Activated T-helper 17 cell treated with anti-CD3 and anti-CD28 coated beads, Interleukin-2, amount 50 U/mL, for 72 hours (primary cell): ENCODE measurements at places on chromosomes 1 and 21. TPM values are rescaled to one million over a fixed set of nuclear protein-coding genes. Genes with fewer than 3 reads are reported as not detected.
A peak's percentile ranks its signal among the peaks of the same experiment; 100 is the strongest.

- ATAC-seq: no peak
These were observed 253.2 kb downstream of the PTPRC start for GRCh38 chr1:198892065-198892464.

- peak; percentile 80 for ATAC-seq
These were observed 294.1 kb upstream of the RUNX1 start for GRCh38 chr21:35343046-35343819.

DNA sequence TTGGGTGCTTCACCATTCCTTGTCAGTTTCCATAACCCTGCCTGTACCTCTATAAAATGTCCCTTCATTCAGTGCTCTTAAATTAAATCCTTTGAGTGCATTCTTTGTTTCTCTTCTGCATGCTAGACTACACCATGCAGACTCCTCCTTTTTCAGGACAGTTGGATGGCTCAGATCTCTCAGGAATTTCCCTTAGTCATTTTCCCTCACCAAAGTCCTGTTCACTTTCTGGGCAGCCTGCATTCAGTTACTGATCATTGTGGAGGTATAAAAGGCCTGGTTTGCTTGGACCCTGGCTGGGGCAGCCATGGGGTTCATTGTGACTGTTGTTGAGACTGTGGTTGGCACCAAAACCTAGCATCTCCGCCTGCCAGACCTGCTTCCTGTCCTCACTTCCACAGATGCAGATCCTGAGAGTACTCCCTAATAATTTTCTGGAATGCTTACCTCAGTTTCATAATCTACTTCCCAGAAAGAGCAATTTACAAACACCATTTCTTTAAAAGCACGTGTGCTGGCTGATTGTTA, 88.4 kb downstream of the PDE4B start:
- ATAC-seq: no peak

DNA sequence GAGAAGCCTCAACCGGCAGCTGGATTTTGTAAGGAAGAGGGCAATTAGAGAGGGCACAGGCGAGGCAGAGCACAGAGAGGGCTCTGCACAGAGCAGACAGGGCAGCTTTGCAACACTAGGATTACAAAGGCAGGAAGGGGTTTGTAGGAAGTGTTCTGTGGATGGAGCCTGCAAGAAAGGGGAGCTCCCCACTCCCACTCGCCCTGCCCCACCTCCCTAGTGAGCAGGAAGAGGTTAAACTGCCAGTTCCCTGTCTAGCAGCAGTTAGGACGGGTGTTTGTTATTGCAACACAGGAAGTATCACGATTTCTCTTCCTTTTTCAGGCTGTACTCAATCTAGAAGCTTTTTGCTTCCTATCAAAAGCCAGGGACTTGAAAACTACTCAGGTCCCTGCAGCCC, 63.3 kb upstream of the LRRC8D start:
- ATAC-seq: peak; percentile 88

GRCh38 chr1:180486092-180486491, 16.3 kb downstream of the ACBD6 start:
- ATAC-seq: no peak

- ATAC-seq: no peak
These were observed 312.8 kb downstream of the CAMTA1 start for GRCh38 chr1:7097938-7098592.

DNA sequence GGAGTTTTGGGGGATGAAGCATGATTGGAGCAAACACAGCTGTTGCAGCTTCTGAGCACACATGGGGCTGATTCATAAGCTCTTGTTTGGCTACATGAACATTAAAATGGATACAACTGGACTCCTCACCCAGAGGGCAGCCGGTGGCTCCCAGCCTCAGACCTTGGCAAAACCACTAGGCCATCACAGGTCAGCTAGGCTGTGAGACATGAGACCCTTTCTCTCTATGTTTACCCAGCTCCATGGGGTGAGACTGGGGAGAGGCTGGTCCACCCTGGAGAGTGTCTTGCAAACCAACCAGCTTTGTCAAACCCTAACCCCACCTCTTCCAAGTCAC, 388.7 kb downstream of the PTPRU start:
- no peak for ATAC-seq

DNA sequence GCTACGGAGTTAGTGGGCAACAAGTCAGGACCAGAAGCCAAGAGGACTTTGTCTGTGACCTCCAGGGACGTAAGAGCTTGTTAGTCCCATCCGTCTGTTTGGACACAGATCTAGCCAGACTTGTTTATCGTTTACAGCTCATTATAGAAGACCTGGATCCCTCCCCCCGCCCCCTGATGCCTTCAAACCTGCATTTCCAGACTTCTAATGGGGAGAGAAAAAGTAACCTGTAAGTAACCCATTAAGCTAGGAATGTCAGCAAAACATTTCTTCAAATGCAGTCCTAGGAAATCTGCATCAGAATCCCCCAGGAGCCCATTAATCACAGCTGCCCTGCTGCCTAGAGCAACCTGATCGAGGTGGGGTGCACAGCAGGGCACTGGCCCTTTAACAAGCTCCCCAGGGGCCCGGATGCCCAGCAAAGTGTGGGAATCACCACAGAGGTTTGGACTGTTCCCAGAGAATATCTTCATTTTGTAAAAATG, 1.4 kb upstream of the MAD2L2 start:
- ATAC-seq: no peak

GRCh38 chr1:20069874-20070273, at the start of gene PLA2G5:
Gene PLA2G5 (plus strand): TSS chr1:20070194. CDS start chr1:20084831, 14,637 bp downstream.
- no peak for ATAC-seq

GRCh38 chr1:113787663-113788062, 24.6 kb downstream of the RSBN1 start:
- ATAC-seq: peak; percentile 15

- no peak for ATAC-seq
These were observed 83.2 kb upstream of the PAPPA2 start for GRCh38 chr1:176379626-176380339.

DNA sequence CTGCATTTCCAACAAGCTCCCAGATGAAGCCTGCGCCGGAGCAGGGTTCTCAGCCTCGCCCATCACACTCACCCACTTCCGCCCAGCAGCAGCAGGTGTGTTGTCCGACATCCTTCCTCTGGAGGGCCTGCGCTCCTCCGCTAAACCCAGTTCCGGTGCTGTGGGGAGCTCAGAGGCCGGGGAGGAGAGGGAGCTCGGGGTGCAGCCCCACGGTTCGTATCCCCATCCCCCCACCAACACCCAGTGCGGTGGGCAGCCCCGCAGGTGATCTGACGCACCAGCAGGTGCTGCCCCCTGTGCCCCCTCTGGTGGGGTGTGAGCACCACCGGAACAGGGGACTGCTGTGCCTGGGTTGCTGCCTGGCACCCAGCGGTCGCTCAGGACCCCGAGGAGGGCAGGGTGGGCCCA, 3.4 kb upstream of the PEX10 start:
- ATAC-seq: peak; percentile 30

DNA sequence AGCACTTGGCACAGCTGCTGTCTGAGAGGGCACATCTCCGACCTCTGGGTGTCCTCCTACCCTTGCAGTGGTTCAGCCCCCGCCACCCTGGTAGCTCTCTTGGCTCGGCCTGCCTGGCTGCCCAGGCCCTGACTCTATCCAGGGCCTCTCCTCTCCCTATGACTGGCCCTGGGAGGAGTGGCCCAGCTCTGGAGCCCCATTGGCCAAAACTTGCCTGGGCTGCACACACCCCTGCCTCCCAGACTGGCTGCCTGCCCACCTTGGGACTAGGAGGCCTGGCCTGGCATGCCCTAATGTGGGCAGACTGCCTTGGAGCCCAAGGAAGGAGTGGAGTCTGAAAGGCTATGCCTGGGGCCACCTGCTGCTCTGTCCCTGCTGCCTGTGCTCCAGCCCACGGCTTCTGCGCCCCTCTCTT, 33.6 kb downstream of the ACOT11 start:
- ATAC-seq: no peak

GRCh38 chr1:197919346-197920066, 2.3 kb downstream of the LHX9 start:
- ATAC-seq: no peak

- ATAC-seq: no peak
These were observed 248.7 kb upstream of the IRF2BP2 start for GRCh38 chr1:234858722-234859121.

GRCh38 chr1:73860421-73860950, 337.5 kb downstream of the LRRIQ3 start:
- no peak for ATAC-seq

- ATAC-seq: no peak
These were observed 36.8 kb upstream of the PODN start for GRCh38 chr1:53025034-53025768.

DNA sequence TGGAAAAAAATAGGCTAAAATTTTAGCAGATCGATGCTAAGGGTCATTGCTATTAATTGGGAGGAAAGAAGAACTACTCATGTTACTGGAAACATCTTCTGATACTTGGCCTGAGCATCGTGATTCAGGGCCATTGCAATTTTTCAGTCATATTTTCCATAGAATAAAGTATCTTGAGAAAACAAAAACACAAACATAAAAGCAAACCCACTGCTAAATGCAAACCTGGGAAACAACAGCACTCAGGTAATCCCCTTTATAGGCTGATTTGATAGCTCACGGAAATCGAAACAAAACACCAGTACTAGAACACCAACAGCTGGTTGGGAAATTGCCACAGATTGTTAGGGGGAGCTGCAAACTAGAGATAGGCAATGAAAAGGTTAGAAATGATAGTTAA, 172.9 kb upstream of the ESRRG start:
- ATAC-seq: no peak

GRCh38 chr1:217968085-217968484, 317.0 kb upstream of the RRP15 start:
- ATAC-seq: no peak

GRCh38 chr1:71780681-71781080, 501.7 kb downstream of the NEGR1 start:
- ATAC-seq: no peak

DNA sequence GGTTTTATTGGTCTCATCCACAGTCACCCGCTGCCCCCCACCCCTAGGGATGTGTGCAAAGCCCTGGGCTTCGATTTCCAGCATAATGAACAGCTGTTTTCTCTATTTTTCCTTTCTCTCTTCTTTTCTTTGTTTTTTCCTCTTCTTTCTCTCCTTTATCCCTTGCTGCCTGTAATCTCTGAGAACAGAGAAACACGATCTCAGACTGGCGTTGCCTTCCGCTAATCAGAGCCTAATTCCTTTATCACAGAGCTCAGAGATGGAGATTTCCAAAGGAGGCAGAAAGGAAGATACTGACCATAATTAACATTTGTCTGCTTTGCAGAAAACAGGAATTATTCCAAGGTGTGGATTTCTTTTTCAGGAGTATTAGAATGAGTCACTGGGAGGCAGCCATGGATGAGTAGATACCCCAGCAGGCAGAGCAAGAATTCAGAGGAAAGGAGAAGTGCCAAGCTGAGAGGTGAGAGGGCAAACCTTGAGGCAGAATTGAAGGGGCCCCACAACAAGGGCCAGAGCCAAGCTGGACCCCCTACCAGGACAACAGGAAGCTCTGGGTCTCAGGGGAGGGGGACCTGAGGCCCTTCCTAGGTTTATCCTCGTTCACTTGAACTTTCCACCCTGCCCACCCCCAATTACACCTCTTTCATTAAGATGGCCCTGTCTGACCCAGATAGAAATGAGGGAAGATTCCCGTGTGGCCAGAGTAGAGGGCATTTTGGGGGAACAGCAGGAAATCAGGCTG, 33.3 kb downstream of the MATN1 start:
- no peak for ATAC-seq

DNA sequence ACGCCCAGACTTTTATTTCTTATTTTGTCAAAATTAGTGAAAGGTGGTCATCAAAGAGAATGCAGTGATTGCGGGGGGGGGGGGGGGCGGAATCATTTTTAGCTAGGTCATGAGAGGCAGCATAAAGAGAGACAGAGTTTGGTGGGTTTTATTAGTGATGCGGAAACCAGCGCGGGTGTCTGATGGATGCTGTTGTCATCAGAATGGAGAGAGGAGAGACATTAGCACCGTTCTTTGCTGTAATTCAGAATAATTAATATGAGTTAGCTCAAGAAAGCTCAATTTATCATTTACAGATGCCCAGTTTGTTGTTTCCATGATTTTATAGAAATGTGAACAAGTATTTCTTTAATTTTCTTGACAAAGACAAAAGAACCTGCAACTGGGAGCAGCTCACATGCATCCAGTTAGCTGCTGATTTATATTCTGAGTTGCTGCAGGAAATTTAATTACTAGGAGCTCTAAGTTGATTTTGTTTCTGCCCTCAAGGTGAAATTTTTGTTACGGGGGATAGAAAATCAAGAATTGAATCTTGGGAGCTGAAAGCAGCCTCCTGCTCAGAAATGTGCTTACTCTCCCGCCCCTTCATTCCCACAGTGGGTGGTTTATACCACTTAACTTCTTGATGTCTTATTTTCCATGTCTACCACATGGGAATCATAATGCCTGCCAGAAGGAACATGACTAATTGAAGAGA, 133.4 kb upstream of the MAP1LC3C start:
- no peak for ATAC-seq

- no peak for ATAC-seq
These were observed 160.8 kb upstream of the SAMSN1 start for GRCh38 chr21:14706712-14707510.

GRCh38 chr1:230212405-230212936, 145.4 kb downstream of the GALNT2 start:
- ATAC-seq: peak; percentile 20

Gene LYPD8
- not detected for total RNA-seq

Gene SELE
- not detected for total RNA-seq

Gene PIGC
- total RNA-seq: 11.3 TPM

Gene TNFAIP8L2
- total RNA-seq: 22.9 TPM

Gene CLEC20A
- total RNA-seq: not detected

Gene CSMD2
- total RNA-seq: not detected

Gene PRAMEF20
- not detected for total RNA-seq

Gene PRR9
- total RNA-seq: not detected

Gene SYT2
- not detected for total RNA-seq

Gene CASQ1
- not detected for total RNA-seq

Gene PDE9A
- total RNA-seq: 0.95 TPM

Gene CCDC181
- not detected for total RNA-seq

Gene TBX15
- total RNA-seq: not detected

Gene AHDC1
- total RNA-seq: 22.3 TPM

Gene RBBP5
- total RNA-seq: 14.6 TPM

Gene CRP
- total RNA-seq: not detected

Gene SLC35D1
- 10.3 TPM for total RNA-seq

Gene HAO2
- not detected for total RNA-seq
